HCEC 1CT (cell line): ENCODE measurements at places on chromosomes 12 and 14.

DNA sequence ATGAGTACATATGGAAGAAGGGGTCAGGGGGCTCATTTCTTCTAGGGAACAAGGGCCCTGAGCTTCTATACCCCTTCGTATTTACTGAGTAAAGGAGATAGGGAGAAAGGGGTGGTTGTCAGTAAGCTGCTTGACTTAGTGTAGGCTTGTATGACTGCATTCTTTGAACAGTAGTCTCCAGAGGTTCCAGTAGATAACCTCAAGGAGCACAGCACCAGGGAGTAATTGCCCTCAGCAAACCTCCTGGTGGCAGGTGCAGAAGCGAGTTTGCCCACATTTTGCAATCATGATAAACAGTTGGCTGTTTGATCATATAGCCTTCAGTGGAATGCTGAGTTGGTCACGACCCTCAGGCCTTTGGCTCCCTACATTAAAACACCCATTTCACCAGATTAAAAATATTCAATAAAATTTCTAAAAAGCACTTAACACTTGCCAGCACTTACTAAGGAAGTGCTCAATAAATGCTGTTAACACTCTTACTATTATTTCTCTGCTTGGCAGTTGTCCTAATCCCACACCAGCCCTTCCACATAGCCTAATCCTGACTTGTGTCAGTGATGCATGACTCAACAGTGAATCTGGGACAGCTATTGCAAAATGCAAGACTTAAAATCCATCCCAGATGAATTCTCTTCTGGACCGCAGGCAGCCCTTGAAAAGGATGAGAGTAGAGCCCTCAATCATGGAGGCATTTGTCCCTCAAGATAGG, 3.7 kb upstream of the DHRS4L2 start:
- DNase-seq: peak; percentile 94

GRCh38 chr12:58819345-58819744, 101.0 kb downstream of the LRIG3 start:
- DNase-seq: no peak

- DNase-seq: no peak
Observed at GRCh38 chr12:46917821-46918220, 92.0 kb upstream of the SLC38A4 start.

DNA sequence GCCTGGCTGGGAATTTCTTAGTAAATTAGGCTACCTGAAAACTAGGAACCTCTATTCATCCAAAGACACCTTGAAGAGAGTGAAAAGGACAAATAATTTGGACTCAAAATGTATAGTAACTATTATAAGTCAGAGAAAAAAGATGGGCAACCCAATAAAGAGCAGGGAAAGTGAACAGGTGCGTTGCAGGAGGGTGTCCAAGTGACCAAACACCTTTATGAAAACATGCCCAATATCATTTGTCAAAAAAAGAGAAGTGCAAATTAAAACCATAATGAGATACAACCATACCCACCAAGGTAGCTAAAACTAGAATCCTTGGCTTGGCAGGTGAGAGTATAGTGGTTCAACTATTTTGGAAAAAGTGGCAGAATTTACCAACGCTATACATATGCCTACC, 24.9 kb upstream of the PLD4 start:
- no peak for DNase-seq

DNA sequence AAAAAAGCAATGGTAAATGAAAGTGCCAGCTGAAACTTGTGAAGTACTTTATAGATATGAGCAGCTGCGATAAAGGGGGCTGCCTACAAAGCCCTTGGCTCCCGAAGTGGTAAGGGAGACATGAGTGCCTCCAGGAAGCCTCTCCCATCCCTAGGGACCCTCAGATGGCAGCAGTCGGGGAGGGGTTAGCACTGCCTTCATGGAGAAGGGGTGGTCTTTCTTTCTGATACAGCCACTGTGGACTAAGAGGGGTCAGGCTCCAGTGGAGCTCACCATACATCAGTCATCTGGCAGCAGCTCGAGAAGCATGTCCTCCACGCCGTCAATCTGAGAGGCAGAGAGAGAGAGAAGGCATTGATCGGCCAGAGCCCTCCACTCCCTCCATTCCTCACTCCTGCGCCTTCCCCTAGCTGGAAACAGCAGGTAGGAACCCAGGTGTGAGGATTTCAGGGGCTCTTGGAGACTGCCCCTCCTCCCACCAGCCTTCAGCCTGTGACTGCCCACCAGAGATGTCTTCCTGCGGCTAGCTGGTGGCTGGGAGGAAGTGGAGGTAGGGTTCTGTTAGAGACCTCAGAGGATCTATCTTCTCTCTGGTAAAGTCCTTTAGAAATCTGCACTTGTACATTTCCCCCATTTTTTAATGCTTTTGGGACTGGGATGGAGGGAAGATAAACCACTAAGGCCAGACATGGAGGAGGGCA, 2.3 kb downstream of the TCL1A start:
- no peak for DNase-seq

DNA sequence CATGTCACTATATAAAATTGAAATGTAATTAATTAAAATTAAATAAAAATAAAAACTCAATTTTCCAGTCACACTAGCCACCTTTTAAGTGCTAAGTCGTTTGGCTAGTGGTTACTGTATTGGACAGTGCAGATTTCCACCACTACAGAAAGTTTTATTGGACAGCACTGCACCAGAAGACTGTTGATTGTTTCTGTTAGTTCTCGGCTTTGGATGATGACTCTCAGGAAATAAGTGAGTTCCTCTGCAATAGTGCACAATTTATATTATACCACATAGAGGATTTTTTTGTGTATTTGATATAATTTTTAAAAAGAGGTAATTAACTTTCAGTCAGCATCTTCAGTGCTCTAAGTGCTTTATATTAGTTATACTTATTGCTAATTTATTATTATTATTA, 52.7 kb downstream of the FAR2 start:
- DNase-seq: no peak

DNA sequence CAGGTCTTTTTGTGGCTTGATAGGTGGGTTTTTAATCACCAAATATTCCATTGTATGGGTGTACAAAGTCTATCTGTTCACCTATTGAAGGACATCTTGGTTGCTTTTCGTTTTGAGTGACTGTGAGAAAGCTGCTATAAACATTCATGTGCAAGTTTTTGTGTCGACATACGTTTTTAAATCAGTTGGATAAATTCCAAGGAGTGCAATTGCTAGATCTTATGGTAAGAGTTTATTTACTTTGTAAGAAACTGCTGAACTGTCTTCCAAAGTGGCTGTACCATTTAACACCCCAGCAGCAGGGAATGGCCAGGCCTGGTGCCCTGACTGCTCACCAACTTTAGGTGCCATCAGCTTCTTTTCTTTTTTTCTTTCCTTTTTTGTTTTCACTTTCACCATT, 45.5 kb upstream of the C14orf180 start:
- no peak for DNase-seq

DNA sequence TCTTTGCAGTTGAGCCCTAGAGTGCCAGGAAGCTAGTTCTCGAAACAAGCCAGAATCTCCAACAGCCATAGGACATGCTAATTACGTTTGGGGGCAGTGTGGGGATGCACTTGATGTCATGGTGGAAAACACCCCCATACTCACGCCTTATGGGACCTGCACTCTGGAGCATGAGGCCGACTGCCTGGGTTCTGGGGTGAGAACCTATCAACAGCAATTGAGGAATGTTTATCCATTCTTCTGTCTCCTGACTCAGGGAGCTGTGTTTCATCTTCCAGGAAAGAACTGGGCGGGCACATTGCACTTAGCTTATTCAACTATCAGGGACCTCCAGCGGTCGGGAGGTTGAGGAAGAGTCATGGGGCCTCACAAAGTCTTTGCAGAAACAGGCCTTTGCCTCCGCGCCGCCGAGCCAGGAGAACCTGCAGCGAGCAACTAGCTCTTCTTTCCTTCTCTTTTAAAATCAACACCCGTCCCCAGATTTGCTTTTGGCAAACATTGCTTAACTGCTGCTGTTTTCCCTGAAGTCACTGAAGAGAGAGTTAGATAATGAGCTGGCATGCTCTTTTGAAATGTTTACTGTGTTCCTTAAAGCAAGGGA, 226.1 kb upstream of the DIO3 start:
- no peak for DNase-seq

- DNase-seq: no peak
Observed at GRCh38 chr12:15005064-15005463, 32.2 kb downstream of the PDE6H start.

DNA sequence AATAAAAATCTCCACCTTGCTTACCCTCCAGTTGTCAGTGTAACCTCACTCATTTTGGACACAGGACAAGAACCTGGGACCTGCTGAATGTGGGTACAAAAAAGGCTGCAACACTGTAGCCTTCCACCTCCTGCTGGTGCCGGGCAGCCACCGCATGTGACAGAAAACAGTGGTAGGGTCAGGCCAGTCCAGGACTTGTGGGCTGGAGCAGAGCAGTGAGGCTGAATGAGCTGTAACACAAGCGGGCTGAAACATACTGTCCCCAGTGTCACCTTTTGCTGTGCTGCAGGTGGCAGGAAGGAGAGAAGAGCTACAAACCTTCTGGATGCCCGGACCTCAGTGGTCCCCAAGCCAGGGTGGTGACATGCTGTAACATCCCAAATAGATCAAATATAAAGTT, 465.4 kb upstream of the FOXG1 start:
- no peak for DNase-seq

- peak; percentile 23 for DNase-seq
Observed at GRCh38 chr14:89332031-89332430, 85.0 kb downstream of the FOXN3 start.

- no peak for DNase-seq
Observed at GRCh38 chr12:96846293-96846692, 60.8 kb upstream of the NEDD1 start.

GRCh38 chr12:30155001-30155730, 371.4 kb upstream of the TMTC1 start:
- DNase-seq: peak; percentile 40

DNA sequence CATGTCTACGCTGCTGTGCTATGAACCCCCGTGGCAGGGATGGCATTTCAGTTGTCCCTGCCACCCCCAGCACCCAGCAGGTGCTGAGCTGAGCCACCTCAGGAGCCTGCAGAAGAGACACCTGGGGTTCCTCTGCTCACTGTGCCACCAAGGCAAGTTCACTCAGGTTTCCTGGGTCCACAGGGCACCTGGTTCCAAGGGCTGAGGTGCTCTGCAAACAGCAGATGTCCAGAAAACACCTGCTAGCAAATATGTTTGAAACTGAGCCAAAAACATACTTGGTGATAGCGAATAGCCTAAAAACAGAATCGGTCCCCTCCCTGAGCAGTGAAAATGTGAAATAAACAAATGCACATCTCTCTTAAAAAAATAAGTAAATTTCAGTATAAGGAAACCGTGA, 35.6 kb upstream of the GPR68 start:
- no peak for DNase-seq

GRCh38 chr12:3381059-3382047, 109.7 kb upstream of the PRMT8 start:
- no peak for DNase-seq

DNA sequence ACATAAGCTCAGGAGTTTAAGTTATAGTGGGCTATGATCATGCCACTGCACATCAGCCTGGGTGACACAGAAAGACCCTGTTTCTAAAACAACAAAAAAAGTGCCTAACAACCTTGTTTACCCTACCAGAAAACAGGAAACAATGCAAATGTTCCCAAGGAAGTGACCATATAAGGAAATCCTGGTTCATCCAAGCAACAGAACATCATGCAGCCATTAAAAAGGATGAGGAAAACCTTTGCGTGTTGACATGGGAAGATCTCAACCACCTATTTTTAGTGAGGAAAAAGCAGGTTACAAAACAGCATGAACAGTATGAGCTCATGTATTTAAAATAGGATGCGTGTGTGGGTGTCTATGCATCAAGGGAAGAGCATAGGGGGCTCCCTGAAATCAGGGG, 13.7 kb downstream of the HRK start:
- no peak for DNase-seq

DNA sequence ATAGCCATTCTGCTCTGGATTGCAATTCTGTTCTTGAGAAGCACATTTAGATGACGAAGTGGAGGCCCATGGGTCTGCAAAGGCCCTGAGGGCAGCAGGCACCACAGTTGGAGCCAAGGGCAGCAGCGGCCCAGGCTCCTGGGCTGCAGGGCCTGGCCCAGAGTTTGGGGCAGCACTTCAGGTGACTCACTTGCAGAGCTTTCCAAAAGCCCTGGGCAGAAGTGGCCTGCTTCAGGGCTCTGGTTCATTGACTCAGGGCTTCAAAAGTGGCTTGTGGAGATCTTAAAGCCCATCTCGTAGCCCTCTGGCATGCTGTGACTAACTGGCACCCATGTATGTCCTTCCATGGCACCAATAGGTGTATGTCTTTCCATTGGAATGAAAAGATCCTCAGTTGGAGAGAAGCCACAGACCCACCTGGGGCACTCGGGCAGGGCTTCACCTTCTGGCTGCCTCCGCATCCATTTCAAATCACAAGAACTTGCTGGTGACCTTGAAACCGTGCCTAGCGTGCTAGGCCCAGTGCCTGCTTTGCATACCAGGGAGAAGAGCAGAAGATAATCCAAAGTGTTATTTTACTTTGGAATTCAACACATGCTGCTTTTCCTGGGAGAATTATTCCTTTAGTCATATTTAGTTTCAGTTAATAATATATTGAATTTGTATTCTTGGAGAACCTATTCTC, 106.7 kb downstream of the PRMT8 start:
- DNase-seq: no peak

- DNase-seq: no peak
Observed at GRCh38 chr14:67764496-67764895, 51.9 kb downstream of the ZFYVE26 start.

- no peak for DNase-seq
Observed at GRCh38 chr14:32055175-32055574, 21.9 kb upstream of the ARHGAP5 start.

- DNase-seq: no peak
Observed at GRCh38 chr14:36660736-36661505, 739 bp upstream of the PAX9 start.

GRCh38 chr12:98121963-98122362, 393.4 kb upstream of the TMPO start:
- no peak for DNase-seq

DNA sequence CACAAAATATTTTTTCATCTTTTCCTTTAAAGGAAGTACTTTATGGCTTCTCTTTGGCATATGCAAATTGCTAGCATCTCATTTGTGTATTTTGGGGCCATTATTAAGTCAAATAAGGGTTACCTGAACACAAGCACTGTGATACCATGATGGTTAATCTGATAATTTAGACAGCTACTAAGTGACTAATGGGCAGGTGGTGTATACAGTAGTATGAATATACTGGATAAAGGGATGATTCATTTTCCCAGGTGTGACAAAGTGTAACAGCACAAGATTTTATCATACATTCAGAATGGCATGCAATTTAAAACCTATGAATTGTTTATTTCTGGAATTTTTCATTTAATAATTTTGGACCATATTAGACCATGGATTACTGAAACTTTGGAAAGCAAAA, 27.2 kb upstream of the ANO4 start:
- DNase-seq: no peak

- peak; percentile 75 for DNase-seq
Observed at GRCh38 chr12:110555577-110556406, 27.3 kb downstream of the PPTC7 start.

- DNase-seq: no peak
Observed at GRCh38 chr12:89481213-89481914, 43.2 kb downstream of the GALNT4 start.

GRCh38 chr12:119479121-119479561, 114.4 kb upstream of the TMEM233 start:
- DNase-seq: no peak

GRCh38 chr12:38904537-38905479, 583 bp downstream of the CPNE8 start:
- DNase-seq: peak; percentile 89

- no peak for DNase-seq
Observed at GRCh38 chr14:73208390-73208789, 28.9 kb upstream of the PAPLN start.

- no peak for DNase-seq
Observed at GRCh38 chr14:88323086-88323522, at the start of gene KCNK10. Gene KCNK10, minus strand, starts transcription at chr14:88323269. Its CDS starts 471 bp downstream, at chr14:88322798.

- no peak for DNase-seq
Observed at GRCh38 chr12:57816001-57816854, 2.3 kb downstream of the AVIL start.
